ENCODE measurements at places on chromosomes 3 and 15.

DNA sequence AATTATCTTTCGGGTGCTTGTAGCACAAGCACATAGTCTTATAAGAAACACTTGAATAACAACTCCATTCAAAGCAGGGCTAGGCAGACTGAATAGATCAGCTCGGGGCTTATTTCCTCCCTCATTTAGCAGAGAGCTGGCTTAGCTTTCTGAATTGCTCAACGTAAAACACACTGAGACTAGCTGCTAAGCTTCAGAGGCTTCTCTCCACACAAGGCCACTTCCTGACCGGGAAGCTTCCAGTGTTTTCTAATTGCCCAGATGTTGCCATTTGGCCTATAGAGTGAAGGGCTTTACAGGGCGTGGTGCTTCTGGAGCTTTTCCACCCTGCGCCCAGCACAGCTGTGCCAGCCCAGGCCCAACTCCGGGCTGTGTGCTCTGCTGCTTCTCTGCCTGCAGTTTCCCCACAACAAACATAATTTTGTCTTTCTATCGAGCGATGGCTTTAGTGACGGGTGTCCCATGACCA is 16.6 kb downstream of the FAM240A start:
- peak; percentile 47 for DNase-seq

- DNase-seq, result no peak
Measured at GRCh38 chr15:79035814-79036213, 54.8 kb downstream of the RASGRF1 start.

GRCh38 chr3:48301800-48302166 is 31.7 kb downstream of the SPINK8 start:
- DNase-seq, result peak; percentile 13

GRCh38 chr3:50525987-50526386 is 22.6 kb upstream of the CACNA2D2 start:
- DNase-seq, result no peak

GRCh38 chr15:26033493-26033892 is 170.4 kb upstream of the ATP10A start:
- no peak for DNase-seq

DNA sequence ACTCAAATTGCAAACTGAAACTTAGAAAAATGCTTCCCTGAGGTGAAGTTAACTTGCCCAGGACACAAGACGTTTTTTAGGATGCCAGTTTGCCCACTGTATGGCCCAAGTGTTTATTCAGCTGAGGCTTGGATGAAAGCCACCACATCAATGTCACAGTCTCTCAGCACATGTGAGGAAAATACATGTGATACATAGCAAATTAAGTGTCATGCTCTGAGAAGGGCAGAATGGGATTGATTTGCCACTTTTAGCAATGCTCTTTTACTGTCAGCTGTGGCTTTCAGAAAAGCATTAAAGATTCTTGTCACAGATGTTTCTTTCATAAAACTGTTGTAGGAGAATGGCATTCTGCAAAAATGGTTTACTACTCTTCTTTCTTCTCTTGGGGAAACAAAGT is 165.5 kb downstream of the ZIC1 start:
- no peak for DNase-seq

DNA sequence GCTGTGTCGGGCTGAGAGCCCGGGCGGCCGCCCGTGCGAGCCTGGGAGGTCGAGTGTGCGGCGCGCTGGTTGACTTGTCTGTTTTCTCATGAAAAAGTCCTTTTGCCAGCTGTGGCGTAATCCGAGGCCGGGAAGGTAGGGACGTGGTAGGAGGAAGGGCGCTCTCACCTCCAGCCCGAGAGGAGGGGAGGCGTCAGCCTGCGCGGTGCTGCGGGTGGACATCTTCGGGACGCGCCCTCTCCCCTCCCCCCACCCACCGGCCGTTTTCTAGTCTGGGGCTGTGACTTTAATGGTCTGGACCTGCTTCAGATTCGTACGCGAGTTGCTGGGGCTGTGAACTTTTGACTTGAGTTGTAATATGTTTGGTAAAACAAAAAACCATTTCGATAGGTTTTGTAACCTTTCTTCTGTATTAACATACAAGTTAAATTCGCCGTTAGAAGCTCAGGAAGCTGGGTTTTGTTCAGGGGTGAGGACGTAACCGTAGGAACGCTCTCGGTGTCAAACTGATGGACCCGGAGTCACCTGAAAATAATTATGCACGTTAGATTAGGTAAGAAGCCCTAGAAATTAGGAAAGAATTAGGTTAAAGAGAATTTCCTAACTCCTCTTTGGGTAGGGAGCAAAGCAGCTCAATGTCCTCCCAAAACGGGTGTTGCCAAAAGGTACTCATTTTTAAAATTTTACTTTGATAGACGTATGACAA is 762 bp downstream of the NCK1 start:
- peak; percentile 12 for DNase-seq

GRCh38 chr15:68510558-68510957 is 68.2 kb upstream of the CORO2B start:
- DNase-seq, result no peak

DNA sequence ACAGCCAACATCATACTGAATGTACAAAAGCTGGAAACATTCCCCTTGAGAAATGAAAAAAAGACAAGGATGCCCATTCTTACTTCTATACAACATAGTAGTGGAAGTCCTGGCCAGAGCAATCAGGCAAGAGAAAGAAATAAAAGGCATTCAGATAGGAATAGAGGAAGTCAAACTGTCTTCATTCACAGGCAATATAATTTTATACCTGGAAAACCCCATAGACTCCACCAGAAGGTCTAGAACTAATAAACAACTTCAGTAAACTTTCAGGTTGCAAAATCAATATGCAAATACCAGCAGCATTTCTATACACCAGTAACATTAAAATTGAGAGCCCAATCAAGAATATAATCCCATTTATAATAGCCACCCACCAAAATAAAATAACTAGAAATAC is 27.1 kb upstream of the THSD4 start:
- DNase-seq, result no peak

DNA sequence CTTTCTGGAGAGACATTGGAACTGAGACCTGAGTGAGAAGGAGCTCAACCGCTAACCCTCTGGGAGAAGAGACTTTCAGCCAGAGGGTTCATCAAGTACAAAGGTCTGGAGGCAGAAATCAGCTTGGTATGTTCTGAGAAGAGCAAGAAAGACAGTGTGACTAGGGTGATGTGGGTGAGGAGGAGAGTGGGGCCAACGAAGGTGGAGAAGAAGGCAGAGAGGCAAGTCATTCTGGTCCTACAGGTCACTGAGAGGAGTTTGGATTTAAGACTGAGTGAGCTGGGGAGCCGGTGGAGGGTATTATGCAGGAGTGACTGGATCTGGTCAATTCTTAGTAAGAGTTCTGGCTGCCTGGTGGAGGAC is 12.2 kb downstream of the XIRP1 start:
- DNase-seq, result no peak

GRCh38 chr15:81282606-81282895 is 41.4 kb downstream of the STARD5 start:
- DNase-seq, result no peak

GRCh38 chr15:82848241-82848993 is 39.0 kb downstream of the WHAMM start:
- no peak for DNase-seq

- no peak for DNase-seq
Measured at GRCh38 chr3:47512416-47513124, 942 bp downstream of the ELP6 start.

DNA sequence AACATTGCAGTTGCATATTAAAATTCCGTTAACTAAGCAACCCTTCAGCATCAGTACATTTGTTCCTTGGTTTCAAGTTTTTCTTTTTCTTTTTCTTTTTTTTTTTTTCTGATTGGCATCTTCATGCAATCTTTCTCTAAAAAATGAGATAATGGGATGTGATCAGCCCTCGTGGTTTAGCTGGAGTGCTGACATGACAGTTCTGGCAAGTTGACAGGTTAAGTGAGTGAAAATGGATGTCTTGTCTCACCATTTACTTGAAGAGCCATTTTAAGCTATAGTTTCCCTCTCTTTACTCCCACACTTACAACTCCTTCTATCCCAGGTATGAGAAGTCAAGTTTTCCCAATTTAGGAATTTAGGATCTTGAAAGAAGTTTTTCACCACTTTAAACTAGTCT is 495.2 kb downstream of the ROBO2 start:
- DNase-seq, result no peak

GRCh38 chr15:20340331-20340811 is 201.2 kb downstream of the GOLGA6L6 start:
- DNase-seq, result no peak

GRCh38 chr15:79820820-79821219 is 76.0 kb downstream of the MTHFS start:
- DNase-seq, result no peak

All from dorsolateral prefrontal cortex (tissue), 122 donors.